Activated CD4-positive, alpha-beta T cell treated with anti-CD3 and anti-CD28 coated beads, Interleukin-10, Interleukin-2, amounts not matched to agents 100 ng/mL and 50 ng/mL, durations not matched to agents 16 hours and 8 hours (primary cell): ENCODE measurements at places on chromosomes 16 and 17.

GRCh38 chr16:66020642-66021041 is 345.8 kb upstream of the CDH5 start:
- peak; percentile 18 for DNase-seq

GRCh38 chr17:34623856-34624766 is 44.7 kb downstream of the TMEM132E start:
- no peak for DNase-seq

- DNase-seq, result no peak
Measured at GRCh38 chr16:72042157-72042660, 12.1 kb upstream of the HP start.

- DNase-seq, result no peak
Measured at GRCh38 chr17:8326511-8327302, 12.9 kb upstream of the ODF4 start.

GRCh38 chr17:68310152-68310551 is 18.9 kb downstream of the ARSG start:
- DNase-seq, result peak; percentile 25

- no peak for DNase-seq
Measured at GRCh38 chr17:21817791-21818364, 125.6 kb downstream of the KCNJ18 start.

GRCh38 chr17:59811209-59811608 is 81.5 kb downstream of the TUBD1 start:
- DNase-seq, result no peak

DNA sequence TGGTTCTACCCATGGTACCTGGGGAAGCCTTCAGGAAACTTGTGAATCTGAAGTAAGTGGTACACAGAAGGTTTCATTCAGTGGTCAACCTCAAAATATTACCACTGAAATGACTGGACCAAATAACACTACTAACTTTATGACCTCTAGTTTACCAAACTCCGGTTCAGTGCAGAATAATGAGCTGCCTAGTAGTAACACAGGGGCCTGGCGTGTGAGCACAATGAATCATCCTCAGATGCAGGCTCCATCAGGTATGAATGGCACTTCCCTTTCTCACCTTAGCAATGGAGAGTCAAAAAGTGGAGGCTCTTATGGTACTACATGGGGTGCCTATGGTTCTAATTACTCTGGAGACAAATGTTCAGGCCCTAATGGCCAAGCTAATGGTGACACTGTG is 55.9 kb upstream of the SLC5A11 start:
- no peak for DNase-seq

- peak; percentile 46 for DNase-seq
Measured at GRCh38 chr17:42553866-42554249, 1.1 kb downstream of the HSD17B1 start.

GRCh38 chr17:12726131-12726530 is 60.4 kb downstream of the MYOCD start:
- no peak for DNase-seq

- no peak for DNase-seq
Measured at GRCh38 chr17:76682296-76682695, 28.5 kb downstream of the MXRA7 start.
